ENCODE measurements at places on chromosomes 16 and 17.

DNA sequence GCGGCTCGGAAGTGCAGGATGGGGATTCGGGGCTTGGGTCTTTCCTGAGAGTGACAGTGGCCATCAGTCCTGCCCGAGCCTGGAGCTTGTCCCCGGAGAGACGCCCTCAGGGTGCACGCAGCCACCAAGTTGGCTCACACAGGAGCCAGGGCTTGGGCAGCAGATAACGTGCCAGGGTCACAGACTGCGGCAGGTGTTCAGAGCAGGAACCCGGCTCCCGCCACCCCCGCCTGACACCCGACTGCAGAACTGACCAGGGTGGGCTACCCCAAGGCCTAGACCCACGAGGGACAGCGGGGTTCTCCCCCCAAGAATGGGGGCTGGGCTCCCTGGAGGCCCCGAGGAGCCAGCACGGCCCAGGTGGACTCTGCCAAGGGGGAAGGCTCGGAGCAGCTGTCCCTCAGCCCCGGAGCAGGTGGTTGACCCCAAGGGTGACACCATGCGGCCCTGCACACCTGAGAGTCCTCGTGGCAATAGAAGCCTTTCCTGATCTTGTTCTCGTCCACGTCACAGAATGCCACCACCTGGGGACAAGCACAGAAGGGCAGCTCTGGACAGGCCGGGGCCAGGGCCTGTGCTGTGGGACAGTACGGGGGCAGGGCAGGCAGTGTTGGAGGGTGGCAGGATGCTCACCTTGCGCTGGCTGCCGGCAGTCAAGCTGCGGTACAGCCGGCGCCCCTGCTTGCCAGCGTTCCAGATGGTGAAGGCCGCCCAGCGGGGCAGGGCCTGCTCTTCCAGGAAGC lies 117.1 kb upstream of the ZNF750 start:
- DNase-seq = no peak

GRCh38 chr17:37507111-37507510 lies 17.4 kb downstream of the DUSP14 start:
- DNase-seq = no peak

- DNase-seq = no peak
Measured at GRCh38 chr17:2061441-2061958, 6.6 kb downstream of the HIC1 start.

DNA sequence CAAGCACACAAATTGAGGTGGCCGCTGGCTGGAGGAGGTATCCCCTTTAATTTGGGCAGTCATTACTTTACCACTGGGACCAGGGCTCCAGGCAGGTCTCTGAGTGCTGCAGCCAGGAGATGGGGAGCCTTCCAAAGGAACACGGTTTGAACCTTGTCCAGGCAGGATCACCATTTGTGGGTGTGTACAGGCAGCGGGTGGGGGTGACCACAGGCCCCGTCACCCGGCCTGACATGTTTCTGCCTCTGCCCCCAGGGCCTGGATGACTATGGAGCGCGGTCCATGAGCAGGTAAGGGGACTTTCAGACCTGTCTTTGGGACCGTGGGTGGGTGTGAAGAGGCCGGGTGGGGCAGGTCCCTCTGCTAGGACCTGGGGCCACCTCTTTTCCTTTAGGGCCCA lies 57.1 kb upstream of the PVALEF start:
- no peak for DNase-seq

DNA sequence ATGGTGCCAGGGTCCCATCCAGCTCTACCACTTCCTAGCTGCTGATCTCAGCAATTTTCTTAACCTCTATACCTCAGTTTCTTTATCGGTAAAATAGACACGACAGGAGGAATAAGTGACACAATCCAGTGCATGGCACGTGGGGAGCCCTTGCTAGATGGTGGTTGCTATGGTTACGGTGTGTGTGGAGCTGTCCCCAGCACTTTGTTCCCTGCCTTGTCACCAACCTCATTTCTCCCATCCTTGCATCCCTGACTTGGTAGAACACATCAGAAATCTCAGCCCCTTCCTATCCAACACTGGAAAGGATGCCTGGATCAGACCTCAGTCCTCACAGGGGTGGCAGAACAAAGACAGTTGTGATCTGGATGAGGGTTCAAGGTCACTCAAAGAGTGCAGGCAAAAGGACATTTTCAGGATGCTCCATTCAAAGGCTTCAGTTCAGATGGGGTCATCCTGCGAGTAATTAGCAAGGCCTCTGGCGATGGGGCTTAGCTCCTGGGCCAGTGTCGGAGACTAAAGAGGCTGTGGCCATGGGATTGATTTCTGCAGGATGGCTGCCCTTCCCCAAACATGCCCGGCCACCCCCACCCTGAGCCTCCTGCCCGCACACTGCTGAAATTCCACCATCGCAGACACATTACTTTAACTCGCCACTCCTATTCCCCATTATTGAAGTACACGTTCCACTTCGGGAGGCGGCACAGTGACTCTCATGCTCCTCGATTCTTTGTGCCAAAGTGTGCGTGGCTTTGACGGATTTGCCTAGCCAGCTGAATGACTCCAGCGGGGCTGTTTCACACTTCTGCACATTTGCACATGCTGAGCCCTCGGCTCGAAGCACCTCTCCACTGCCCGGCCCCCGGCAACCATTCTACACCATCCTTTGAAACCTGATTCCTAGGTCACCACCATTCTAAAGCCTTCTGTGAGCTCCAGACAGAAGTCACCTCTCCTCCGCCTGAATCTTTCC lies 40.3 kb downstream of the WNT3 start:
- DNase-seq = no peak

- DNase-seq = no peak
Measured at GRCh38 chr16:73231944-73232554, 184.1 kb upstream of the ZFHX3 start.

DNA sequence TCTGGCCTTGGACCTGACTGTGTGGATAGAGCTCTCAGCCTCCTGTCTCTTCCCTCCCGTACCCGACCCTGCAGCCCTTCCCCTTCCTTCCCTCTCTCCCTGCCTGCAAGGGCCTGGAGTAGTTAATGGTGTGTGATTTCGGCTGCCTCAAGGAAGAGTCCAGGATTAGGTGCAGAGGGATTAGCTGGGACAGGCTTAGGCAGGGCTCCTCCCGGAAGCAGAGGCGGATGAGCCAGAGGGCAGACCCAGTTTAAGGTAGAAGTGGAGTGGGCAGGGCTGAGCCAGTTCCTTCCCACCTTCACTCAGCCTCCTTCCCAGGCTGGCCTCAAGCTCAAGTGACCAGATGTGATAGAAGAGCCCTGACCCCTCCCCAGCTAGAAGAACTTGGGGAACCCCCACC lies 16.8 kb downstream of the GUCY2D start:
- DNase-seq = no peak

DNA sequence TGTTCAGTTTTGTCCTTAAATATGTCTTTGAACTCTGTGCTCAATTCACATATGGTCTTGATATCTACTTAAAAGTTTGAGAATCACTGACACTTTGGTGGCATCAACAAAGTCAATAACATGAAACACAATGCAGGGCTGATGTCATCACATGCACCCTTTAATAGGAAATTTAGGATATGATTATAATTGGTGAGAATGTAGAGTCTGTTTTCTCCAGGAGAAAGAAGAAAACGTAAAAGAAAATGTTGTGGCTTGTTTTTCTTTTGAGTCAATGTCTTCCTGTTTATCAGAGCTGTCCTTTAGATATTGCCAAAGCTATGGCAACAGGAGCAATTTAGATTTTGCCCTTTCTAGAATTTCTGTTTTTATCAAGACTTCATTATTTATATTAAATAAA lies 396.9 kb downstream of the CDH13 start:
- no peak for DNase-seq

DNA sequence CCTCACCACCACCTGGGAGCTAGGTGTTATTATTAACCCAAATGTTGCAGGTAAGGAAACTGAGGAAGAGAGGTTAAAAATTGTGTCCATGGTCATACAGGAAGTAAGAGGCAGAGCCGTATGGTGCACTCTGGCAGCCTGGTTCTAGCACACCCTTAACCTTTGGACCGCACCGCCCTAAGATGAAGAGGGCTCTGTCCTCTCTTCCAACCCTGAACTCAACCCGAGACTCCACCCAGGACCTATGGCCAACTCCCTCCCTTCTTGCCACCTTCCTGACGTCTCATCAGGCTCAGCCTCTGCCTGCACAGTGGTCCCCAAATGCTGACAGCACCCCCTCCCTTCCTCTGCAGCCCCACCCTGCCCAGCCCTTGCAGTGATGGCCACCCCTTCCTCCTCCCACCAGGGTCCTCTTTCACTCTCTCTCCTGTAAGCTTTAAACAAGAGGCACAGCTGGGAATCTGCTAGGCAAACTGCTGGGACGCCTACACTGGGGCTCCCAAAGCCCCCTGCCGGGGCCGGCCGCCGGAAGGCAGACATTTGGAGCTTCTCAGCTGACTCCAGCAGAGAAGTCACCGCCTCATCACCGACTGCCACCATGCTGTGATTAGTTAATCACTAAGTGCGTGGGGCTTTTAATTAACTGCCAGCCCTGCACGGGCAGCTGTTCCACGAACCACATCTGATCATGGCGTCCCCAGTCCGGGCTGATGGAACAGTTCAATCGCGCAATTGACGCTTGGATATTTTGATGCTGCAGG lies 16.7 kb upstream of the C16orf78 start:
- DNase-seq = no peak

DNA sequence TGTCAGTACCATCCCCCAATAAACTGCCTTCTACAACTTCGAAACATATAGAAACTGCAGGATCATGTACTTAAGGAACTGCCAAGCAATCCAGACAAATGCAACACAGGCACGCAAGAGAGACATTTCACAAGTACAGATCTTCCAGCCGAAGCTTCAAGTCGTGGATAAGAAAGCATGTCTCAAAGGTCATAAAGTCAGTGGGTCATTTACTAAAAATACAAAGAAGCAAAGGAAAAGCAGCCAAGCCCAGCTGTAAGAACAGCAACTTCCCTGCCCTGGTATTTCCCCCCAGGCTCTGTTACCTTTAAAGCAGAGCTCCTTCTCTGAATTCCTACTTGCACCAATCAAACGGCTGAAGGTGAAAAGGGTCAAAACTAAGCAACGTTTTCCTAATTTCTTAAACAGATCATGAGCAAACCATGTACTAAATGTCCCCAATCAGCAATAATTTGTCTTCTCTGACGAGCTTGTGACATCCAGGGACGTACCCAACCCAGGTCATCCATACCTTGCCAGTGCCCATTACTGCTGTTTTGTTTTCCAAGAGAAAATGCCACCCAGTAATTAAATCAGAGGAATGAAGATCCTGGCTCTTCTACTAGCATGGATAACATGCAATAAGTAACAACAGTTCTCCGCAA lies 1.7 kb downstream of the AKTIP start:
- DNase-seq = no peak

GRCh38 chr16:53960050-53960812 lies 256.3 kb downstream of the FTO start:
- DNase-seq = no peak
